ENCODE measurements at places on chromosomes 12 and 14. TPM values are rescaled to one million over a fixed set of nuclear protein-coding genes. Genes with fewer than 3 reads are reported as not detected.

TMEM253 gene
- total RNA-seq, result not detected

GPD1 gene
- 0.48 TPM for total RNA-seq

ABCC9 gene
- total RNA-seq, result 37.1 TPM

PTGDR gene
- total RNA-seq, result 3.9 TPM

CARMIL3 gene
- 1.2 TPM for total RNA-seq

DPF3 gene
- total RNA-seq, result 4.6 TPM

GRCh38 chr14:102901633-102902032 is 20.8 kb upstream of the AMN start:
- no peak for DNase-seq

- DNase-seq, result no peak
These were observed 51.9 kb upstream of the NUDT4 start for GRCh38 chr12:93325855-93326254.

DNA sequence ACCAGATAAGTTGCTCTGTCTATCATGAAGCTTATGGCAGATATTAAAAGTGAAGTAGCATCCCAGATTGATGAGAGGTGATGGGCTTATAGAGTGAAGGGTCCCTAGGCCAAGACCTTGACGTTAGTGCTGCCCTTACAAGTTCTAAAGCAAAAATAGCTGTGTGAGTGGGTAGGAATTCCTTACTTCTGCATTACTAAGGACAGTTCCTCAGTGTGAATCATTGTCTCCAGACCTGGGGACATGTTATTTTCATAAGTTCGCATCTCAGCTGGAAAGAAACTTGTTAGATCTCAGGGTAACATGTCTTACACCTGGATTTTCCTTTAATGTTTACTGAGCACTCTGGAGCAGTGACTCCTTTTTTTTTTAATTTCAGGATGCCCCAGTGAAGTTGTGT is 28.7 kb downstream of the MAPKAPK5 start:
- no peak for DNase-seq

- DNase-seq, result no peak
These were observed 16.0 kb upstream of the RNASE10 start for GRCh38 chr14:20489093-20489994.

- DNase-seq, result peak; percentile 61
These were observed 15.3 kb upstream of the ADSS1 start for GRCh38 chr14:104708606-104709268.

- DNase-seq, result no peak
These were observed 25.6 kb downstream of the TESC start for GRCh38 chr12:117073611-117074010.

GRCh38 chr14:23694085-23694948 is 58.2 kb downstream of the DHRS2 start:
- DNase-seq, result peak; percentile 93

DNA sequence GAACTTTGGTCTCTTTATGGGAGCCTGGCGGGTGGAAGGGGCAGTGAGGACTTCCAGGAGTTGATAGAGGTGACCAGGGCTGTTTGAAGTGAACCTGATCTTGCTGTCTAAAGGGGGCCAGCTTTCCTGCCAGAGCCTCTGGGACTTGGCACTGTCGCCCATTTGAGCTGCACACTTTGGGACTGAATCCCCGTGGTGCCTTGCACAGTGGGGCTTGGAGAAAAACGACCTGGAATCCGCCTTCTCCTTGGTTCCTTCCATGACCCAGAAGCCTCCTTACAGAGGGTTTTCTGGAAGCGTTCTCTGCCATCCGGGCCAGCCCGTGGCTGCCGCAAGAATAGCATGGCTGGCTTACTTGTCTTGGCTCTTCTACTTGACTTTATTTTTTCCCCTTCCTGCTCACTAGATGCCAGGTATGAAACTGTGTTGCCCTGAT is 2.0 kb downstream of the RFLNA start:
- DNase-seq, result no peak

DNA sequence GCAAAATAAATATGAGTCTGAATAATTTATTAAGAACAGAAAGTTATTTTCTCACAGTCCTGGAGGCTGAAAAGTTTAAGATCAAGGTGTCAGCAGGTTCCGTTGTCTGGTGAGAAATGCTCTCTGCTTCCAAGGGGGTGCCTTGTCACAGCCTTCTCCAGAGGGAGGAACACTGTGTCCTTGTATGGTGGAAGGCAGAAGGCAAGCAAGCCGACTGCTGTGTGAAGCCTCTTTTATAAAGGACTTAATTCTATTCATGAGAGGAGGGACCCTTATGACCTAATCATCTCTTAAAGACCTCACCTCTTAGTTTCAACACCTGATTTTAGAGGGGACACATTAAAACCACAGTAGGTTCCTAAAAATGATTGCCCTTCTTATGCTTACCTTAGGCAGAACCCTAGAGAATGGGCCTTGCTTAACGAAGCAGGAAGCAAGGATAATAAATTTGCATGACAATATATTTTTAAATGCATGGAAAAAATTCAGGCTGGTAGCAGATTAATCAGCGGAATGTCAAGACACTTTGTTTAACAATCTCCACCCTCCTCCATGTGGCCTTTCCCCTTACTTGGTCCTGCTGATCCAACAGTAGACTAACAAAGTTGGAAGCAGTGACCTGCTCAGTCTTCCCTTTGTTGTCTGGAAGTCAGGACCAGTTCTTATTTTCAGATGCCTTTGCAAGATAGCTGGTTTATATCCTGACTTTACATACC is 154.9 kb downstream of the DYRK2 start:
- no peak for DNase-seq

GRCh38 chr12:132921685-132922084 is 34.3 kb upstream of the CHFR start:
- DNase-seq, result no peak

DNA sequence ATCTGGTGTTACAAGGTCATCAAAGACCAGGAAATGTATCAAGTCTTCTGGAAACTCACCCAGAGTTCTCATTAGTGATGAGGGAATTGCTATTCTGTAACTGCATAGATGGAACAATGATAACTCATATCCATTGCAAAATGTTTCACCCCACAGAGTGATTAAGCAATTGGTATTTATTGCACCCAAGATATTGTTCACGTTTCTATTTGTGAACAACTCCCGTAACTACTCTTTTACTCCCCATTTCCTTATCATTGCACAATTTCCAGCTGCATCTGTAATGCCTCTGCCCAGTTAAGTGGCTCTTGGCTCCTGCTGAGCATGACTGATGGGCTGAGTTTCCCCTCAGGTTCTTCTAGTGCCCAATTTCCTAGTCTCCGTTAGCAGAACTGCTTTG is 108.7 kb upstream of the PRICKLE1 start:
- DNase-seq, result no peak

DNA sequence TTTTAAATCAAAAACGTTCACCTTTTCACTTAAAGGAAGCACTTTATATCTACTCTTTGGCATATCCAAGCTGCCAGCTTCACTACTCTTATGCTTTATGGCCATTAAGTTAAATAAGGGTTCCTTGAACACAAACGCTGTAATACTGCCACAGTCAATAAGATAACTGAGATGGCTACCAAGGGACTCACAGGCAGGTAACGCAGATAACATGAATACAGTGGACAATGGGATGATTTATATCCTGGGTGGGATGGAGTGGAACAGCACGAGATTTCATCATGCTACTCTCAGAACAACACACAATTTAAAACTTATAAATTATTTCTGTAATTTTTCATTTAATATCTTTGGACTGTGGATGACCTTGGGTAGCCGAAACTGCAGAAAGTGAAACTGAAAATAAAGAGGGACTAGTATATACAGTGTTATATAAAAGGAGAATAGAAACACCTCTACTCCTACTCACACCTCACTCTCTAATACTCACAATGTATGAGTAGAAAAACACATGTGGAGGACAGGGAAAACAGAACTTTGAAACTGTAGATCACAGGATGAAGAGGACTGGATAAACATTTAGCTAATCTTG is 367.3 kb downstream of the C12orf50 start:
- no peak for DNase-seq

DNA sequence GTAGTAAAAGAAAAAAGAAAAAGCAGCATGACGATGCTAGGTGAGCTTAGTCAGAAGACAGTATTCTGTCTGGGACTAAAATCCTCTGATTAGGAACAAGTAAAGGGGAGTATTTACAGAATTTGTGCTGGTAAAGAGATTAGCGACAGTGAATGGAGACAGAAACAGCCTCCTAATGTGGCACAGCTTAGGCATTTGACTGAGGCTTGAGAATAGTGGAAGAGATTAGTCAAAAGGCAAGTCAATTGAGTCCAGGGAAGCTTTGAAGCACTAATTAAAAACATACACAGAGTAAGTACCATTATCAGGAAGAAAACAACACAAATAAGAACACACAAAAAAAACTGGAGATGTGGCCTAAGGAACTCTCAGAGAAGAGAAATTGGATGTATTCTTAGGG is 131.9 kb upstream of the CLEC14A start:
- no peak for DNase-seq

DNA sequence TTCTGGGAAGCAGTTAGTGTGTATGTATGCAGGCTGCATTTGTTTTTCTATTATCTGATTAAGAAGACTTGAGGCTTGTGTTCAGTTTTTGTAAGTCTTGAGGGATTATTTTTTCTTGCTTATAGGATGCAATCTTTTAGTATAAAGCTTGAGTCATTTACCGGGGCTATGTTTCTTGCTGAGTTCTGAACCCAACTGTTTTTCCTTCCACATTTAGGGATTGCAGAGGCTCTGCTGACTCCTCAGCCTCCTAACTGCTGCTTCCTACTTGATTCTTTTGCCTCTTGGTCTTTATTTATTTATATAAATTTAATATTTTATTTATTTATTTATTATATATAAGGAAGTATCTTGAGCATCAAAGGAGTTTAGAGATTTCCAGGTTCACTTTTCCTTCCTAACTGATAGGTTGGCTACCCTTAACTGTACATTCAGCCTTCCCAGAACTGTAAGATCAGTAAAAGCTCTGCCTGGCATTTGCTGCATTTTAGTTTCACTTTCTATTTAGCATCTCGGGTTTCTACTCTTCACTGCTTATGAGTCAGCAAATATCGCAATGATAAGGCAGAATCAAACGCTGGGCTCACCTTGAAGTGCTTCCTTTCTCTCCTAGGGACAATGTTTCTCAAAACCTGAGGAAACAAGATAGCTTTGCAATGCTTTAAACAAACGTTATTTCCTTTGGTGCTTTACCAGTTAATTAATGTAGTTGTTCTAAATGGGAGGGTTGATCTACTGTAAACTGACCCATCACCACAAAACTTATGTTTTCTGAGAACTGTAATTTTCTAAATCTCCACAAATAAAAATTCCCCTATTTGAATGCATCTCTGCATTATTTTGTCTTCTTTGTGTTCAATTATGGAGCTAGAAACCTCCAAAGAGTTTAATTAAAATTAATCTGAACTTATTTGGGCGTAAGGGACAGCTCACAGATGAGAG is 1183.7 kb upstream of the TMEM132C start:
- DNase-seq, result peak; percentile 82

DNA sequence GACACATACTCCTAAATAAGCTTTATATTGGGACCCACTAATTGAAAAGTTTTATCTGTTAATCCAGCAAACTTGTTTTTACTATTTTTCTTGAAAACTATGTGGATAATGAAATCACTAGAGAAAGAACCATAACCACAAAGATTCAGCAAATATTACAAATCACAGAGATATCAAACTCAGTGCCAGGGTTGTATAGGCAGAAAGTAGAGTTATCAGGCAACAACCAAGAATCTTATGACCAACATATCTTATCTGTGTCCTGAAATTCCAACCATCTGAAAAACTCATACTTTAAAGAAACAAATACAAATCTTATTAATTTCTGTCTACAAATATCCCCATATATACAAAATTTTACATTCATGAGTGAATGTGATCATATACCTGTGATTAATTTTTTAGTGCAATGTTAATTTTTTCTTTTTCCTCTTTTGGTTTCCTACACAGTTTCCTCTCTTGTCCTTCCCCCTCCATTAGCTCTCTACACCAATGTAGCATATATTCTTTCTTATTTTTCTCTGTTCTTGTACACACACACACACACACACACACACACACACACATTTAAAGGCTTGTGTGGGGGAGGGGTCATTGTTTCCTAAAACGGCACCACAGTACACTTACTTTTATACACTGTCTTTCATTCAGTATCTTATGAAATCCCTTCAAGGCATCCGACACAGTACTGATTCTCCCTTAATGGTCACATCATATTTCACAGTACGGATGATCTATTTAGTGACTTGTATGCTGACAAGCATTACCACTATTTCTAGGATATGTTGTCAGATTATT is 18.6 kb downstream of the AMN1 start:
- DNase-seq, result no peak

- peak; percentile 17 for DNase-seq
These were observed 13.2 kb upstream of the PRKCH start for GRCh38 chr14:61308198-61308597.

GRCh38 chr14:52678591-52678990 is 16.8 kb downstream of the ERO1A start:
- DNase-seq, result no peak

- DNase-seq, result no peak
These were observed 12.4 kb downstream of the MTERF2 start for GRCh38 chr12:106974511-106974910.

DNA sequence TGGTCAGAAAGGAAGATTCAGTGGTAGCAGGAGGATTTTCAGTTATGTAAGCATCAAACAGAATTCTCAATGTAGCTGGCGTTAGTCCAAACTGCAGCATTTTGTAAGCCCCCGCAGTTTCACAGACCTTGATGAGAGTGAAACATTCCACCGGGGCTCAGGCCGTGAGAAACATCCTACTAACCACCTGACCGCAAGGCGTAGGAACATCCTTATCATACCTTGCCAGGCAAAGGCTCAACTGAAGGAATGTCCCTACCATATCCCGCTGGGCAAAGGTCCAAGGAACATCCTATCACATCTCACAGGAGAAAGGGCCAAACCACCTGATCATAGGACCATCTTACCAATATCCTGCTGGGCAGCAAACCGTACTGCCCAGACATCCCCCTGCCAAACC is 624.8 kb upstream of the TMEM132C start:
- no peak for DNase-seq

DNA sequence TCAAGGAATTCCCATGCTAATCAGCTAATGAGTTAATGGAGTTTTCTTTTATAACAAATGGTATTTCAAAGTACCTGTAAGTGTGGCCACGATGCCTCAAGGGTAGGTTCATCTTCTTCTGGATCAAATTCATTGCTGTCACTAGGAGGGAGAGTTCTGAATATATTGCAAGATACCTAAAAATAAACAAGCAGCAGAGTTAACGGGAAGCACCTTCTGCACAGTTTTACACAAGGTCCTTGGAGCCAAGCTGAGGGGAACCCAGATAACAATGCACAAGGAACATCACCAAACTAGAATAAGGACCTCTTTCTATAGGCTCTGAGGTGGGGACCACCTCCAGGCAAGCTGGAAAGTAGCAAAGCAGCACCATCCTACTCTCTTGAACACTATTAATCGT is 103.2 kb upstream of the GPHB5 start:
- no peak for DNase-seq
